D721Med (cell line): ENCODE measurements at places on chromosomes 12 and 14.

DNA sequence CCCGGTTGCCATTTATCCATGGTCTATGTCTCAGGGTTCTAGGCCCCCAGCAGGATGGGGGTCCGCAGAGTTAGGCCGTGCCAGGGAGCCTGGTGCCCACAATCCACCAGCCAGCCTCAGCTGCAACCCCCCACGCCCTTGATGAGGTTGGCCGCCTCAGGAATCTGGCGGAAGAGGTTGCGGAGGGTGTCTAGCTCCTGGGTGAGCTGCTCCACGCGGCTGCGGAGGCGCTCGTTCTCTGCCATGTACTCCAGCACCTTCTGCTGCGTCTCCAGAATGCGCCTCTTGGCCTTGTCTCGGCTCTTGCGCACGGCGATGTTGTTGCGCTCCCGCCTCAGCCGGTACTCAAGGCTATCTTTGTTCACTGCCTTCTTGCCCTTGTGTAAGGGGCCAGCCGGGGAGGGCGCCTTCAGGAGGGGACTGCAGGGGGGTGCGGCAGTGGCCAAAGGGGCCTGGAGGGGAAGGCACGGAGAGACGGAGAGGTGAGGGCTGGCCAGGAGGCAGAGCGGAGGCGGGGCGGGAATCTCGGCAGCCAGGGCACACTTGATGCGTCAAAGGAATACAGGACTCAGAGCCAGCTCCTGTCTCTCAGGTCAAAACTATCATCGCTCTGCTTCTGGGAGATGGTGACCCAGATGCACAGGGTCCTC lies 1.6 kb downstream of the CEBPE start:
- no peak for DNase-seq

DNA sequence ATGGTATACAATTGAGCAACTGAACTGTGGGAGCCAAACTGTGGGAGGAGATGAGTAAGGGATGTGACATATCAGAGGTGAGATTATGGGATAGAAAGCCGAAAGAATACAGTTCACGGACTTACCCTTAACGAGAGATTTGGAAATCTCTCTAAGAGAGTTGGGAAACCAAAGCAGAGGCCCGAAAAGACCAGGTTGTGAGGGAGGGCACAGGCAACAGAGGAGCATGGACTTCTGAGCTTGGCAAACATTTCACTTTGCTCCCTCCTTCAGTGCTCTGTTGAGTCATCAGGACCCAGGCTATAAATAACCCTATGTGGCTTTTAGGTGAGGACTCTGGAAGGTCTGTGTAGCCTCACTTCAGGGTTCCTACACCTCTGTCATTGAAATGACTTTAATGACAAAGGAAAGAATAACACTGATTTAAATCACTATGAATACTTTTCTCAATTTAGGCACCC lies 120.6 kb downstream of the TGFB3 start:
- no peak for DNase-seq

DNA sequence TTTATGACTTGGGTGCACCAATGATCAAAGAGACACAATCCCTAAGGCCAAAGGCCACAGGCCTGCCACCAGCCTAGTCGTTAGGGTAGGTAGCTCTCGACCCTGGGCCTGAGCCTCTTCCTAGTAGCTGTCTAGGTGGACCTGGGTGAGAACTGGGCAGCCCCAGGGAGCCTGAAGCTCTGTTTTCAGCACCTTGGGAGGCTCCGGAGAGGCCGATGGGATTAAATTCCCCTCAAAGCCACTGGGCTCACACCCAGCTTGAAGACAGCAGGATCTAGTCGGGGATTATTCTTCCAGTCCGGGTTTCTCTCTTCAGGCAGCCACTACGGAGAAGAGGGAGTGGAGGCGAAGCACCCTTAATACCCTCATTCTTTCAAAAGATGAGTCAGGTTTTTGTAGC lies 79.8 kb downstream of the TMEM260 start:
- peak; percentile 56 for DNase-seq

DNA sequence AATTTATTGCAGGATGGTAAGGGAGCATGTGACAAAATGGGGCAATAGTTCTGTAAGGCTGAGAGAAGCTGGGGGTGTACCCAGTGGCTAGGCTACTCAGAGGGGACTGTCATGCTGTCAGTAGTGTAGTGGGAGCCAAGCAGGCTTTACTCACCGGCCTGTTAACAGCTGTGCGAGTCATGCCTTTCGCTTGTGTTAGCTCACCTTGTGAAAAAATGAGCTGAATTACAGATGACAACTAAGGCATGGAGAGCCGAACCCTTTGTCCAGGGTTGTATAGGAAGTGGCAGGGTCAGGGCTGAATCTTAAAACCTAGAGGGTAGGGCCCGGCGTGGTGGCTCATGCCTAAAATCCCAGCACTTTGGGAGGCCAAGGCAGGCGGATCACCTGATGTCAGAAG lies 37.9 kb downstream of the SH2B3 start:
- no peak for DNase-seq

- DNase-seq, result no peak
Observed at GRCh38 chr14:101855958-101856357, 94.4 kb downstream of the PPP2R5C start.

GRCh38 chr14:37708481-37708880 lies 113.1 kb downstream of the TTC6 start:
- no peak for DNase-seq

- no peak for DNase-seq
Observed at GRCh38 chr12:9851050-9851449, 18.1 kb downstream of the CLEC2B start.

DNA sequence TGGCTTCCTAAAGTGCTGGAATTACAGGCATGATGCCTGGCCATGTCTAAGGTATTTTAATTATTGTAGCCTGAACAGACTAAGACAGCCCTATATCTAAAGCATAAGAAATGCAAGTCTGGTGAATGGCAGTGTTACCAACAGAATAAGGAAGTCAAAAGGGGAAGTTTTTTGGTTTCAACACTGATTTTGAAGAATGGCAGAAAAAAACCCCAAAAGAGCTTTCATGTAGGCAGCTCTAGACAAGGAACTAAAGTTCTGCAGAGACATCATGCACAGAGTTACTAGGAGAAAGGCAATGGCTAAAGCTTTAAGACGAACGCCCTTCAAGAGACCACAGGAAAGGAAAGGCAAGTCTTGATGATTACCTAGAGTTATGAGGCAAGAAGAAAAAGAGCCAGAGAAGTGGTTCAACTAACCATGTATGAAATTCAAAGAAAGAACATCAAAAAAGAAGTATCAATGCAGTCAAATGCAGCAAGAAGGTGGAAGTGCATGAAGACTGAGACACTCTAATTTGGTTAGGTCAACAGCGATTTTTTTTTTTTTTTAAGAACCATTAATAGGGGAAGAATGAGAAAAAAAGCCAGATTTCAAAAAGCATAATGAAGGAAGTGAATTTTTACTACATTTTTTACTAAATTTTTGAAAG lies 50.8 kb downstream of the RPS6KA5 start:
- no peak for DNase-seq

DNA sequence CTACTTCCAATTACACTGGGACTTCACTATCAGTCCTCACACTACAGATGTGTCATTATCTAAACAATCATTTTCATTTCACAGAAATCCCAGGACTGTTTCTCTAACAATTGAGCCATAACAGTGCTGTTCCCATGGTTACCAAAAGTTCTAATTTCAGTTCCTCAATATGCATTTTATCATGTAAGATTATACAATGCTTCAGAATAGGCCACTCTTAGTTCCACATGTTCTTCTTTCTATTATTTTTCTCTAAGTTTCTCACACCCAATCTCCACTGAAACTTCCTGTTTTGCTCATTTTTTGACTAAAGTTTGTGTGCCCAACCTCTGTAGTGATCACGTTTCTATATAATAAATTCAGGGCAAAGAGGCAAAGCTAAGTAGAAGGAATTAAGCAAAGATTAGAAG lies 185.8 kb downstream of the DUSP6 start:
- no peak for DNase-seq

DNA sequence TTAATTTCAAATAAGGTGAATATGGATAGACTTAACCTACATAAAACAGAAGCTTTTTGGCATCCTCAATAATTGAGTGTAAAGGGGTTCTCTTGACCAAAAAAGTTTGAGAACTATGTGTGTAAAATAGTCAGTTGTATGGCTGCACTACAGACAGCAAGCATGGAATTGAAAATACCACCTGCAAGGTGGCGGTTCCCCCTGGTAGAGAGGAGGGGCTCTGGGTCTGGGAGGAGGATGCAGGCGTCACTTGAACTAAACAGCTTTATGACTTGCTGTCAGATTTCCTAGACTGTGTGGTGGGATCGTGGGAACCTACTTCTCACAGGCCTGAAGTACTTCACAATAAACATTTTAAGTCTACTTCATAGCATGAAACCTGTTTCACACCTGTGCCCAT lies 6.3 kb downstream of the EVL start:
- no peak for DNase-seq

DNA sequence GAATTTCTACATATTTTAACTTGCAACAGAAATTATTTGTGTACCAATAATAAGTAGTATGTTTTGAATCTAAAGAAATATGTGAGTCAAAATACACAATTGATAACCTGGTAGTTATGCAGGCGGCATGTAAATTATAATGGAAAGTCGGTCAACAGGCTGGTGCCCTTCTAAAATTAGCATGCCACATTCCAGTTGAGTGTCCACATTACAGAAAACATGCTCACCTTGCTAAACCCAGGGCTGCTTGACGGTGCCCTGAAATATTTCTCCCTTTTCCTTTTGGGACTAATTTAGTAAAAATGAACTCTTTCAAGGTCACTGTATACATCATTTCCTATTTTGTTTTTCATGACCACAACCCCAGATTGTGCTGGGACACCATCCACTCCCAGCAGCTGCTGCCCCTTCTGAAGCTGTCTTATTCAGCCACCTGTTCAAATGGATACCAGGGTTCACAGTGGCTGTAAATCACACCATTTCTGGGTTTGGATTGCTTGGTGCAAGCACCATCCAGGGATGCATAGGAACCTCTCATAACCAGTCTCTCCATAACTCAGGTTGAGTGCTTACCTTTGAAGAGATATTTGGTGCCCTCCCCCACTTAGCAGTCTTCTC lies 110.6 kb downstream of the ANO6 start:
- no peak for DNase-seq

DNA sequence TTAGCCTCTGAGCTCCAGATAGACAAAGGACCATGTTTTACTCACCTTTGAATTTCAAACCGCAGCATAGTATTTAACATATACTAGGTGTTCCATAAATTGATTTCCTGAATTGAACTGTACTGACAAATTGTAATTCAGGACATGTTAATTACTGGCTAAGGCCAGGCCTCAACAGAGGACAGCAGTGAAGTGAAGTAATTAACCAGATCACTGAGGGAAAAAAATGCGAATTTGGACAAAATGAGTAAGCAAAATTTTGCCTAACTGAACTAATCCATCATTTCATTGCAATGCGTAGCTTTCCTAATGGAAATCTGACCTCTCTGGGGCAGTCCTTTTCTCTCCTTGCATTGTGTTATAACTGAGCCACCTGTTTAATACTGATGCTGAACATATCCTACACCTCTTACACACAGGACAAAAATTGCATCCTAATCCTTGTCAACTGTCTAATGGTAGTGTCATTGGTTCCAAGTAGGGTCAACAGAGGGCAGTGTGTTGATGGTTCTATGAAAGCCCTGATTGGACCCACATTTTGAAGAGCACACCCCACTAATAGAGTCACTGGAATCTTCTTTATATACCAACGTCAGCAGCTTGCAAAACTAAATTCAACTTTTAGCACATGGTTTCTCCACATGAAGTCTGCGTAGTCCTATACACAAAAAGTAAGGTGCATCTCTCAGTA lies 148.4 kb downstream of the SLC25A21 start:
- no peak for DNase-seq

DNA sequence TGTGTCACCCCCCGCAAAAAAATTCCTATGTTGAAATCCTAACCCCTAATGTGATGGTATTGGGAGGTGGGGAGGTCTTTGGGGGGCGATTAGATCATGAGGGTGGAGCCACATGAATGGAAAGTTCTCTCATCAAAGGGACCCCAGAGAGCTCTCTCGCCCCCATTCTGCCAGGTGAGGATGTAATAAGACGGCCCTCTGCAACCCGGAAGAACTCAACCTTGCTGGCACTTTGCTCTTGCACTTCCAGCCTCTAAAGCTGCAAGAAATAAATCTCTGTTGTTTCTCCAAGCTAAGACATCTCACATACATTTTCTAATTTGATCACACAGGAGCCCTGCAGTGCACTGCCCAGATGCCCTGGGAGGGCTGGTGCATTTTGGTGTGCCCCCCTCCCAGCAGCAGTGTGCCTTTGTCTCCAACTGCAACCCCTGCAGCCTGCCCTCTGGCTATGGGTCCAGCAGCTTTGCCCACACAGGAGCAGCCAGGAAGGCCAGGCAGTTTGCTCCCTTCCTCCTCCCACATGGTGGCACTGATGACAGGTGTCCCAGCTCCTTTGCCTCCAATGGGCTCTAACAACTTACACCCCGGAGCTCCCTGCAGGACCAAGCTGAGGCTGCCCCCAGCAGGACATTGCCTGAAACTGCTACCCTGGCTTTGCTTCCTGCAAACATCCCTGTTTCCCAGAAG lies 59.3 kb downstream of the C14orf132 start:
- DNase-seq, result peak; percentile 63

GRCh38 chr14:88179716-88180115 lies 143.4 kb downstream of the KCNK10 start:
- no peak for DNase-seq
